Esophagus muscularis mucosa (tissue), 4 donors: ENCODE measurements at places on chromosomes 13 and 19.
A peak's percentile ranks its signal among the peaks of the same experiment; 100 is the strongest.

GRCh38 chr19:1882089-1882785 is 3.1 kb downstream of the ABHD17A start:
- DNase-seq = no peak

DNA sequence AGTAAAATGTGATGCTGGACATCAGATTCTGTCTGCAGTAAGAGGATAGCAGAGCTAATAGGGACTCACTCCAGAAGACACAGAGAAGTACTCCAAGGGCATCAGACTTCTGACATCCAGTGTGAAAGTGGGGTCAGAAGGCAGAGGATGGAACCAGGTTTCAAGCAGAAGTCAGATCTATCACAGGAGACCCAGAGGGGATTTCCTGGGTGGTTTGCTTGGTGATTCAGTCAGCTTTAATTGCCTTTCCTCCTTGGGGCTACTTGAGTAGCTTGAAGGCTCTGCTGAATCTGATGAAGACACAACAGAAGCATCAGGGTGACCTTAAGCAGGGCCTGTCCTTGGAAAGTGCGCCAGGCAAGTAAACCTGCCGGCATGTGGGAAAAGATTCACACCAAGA is 300.6 kb downstream of the COG6 start:
- DNase-seq = no peak

GRCh38 chr19:13152356-13152973 is 2.3 kb downstream of the IER2 start:
- DNase-seq = no peak

GRCh38 chr13:84831666-84832657 is 949.7 kb upstream of the SLITRK1 start:
- DNase-seq = no peak

- DNase-seq = no peak
These were observed 19.9 kb downstream of the IFNL3 start for GRCh38 chr19:39224910-39225309.

GRCh38 chr13:61086087-61086486 is 329.6 kb downstream of the PCDH20 start:
- DNase-seq = no peak

DNA sequence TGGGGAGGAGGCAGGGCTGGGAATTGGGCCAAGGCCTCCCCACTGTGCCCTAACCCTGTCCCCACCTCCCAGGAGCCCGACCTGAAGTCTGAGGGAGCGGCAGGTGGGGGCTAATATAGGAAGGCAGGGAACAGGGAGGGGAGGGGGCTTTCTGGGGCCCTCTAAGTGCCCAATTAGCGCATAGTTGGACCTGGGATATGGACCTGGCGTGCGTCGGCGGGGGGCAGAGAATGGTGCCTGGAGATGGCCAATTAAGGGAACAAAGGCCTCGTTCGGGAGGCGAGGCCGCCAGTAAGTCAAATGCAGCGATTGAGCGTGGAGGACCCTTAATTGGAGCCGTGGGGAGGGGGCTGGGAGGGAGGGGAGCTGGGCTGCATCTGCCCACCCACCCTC is at the start of gene C19orf85:
C19orf85 (minus strand) TSS at position 90 of the 393 bp plus-strand sequence. CDS start 197 bp downstream, outside the sequence.
- DNase-seq = no peak

DNA sequence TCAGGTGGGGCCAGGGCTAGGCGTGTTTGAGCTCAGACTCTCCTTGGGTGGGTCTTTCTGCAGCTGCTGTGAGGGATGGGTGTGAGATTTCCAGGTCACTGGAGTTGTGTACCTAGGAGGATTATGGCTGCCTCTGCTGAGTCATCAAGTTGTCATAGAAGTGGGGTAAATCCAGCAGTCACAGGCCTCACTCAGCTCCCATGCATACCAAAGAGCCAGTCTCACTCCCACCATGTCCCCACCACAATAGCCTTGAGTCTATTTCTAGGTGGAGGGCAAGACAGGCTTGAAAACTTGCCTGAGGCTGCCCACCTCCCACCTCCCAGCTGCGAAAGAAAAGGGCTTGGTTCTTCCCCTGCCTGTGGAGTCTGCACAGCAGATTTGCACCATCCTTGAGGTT is 194.0 kb upstream of the PCDH17 start:
- no peak for DNase-seq

DNA sequence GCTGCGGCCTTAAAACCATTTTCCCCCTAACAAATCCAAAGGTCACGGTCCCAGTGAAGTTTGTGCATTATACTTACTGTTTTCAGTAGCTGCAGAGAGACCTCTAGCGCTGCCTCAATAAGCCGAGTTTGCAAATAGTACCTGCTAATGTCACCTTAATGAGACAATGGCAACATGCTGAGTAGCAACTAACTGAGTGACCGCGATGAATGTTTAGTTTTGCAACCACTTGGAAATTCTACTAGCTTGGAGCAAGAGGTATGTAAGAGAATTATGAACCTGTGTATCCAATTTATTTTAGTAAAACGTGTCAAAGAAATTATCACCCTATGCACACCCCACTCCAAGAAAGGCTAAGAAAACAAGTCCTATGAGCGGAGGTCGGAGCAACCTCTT is 1.2 kb downstream of the KPNA3 start:
- DNase-seq = no peak

DNA sequence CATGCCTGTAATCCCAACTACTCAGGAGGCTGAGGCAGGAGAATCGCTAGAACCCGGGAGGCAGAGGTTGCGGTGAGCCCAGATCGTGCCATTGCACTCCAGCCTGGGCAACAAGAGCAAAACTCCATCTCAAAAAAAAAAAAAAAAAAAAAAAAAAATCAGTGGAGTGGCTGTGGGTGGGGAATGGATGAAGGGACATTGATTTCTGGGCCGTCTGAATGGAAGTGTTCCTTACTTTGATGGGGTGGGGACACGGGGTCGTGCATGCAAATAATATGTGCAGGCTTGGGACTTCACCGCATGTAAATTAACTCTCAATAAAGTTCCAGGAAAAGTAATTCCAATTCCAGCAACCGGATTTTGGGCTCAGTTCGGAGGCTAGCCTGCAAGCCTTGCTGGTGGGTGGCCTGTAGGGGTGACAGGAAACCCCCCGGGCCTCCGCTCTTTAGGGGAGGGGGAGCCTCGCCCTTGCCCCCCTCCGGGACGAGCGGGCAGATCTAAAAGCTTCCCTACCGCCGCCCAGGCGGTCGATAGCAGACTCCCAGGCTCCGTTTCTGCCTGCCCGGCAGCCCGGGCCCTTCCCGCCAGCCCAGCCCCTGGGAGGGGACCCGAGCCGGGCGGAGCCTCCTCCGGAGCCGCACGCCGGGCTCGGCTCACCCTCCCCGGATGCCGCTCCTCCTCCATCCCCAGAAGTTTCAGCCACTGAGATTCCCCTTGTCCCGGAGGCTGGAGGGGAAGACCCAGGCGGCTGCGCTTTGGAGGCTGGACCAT is 48.0 kb upstream of the ADGRE5 start:
- DNase-seq = no peak

DNA sequence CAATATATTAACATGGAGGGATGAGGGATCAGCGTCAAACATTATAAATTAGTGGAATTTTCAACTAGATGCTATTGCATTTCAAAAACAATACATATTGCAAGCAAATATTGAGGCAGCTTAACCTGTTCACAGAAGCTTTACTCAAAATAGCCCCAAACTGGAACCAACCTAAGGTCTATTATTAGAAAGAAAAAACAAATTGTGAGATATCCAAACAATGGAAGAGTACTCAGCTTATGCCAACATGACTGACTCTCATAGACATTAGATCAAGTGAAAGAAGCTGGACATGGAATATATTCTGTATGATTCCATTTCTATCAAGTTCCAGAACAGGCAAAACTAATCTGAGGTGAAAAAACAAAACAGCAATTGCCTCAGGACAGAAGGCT is 27.6 kb upstream of the NEK3 start:
- DNase-seq = no peak

GRCh38 chr19:49430678-49431329 is 5.6 kb downstream of the GFY start:
- DNase-seq = no peak

DNA sequence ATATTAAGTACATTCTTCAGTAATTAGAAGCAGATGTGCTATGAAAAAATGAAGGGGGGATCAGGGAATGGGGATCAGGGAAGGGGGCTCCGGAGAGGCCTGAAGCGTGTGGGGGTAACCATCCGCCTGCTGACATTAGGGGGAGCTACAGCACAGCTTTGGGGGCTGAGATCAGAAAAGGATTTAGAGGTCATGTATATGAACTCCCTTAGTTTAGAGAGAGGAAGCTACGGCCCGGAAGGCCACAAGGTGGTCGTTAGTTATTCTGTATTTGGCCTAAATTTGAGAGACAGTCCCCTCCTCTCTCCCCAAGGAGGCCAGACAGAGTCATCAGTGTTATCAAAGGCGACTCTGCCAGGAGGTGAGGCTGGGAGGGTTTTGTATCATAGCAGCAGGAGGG is 99.0 kb downstream of the TM9SF2 start:
- DNase-seq = no peak

- no peak for DNase-seq
These were observed 25.9 kb downstream of the RASA3 start for GRCh38 chr13:114106526-114106925.

DNA sequence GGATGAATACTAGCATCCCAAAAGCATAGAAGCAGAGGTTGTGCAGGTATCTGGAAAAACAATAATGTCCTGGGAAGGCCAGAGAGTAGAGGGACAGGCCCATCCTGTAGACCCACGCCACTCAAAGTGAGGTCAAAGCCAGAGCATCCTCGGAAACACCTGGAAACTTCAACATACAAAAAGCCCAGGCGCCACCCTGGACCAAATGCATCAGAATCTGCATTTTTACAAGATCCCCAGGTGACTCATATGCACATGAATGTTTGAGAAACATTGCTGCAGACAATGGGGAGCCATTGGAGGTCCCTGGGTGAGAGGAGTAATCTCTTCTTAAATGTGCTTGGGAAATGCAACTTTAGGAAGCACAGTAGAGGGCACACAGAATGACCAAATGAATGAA is 684.1 kb downstream of the DIAPH3 start:
- DNase-seq = no peak

DNA sequence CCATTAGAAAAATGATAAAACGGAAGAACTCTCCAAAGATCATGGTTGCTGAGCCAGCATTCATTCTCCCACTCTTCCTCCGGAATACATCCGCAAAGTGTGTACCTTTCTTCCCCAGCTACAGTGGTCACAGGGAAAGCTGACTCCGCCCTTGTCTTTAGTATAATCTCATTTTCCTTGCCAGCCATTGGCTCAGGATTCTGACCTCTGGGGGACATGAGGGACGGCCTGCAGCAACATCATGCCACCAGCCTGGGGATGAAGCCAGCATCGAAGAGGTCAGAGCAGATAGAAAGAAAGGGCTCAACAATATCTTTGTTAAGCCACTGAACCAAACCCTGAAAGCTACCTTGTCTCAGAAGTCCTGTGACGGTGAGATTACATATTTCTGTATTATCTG is 46.3 kb upstream of the TPP2 start:
- no peak for DNase-seq

GRCh38 chr13:42007844-42008243 is 40.6 kb upstream of the DGKH start:
- no peak for DNase-seq

DNA sequence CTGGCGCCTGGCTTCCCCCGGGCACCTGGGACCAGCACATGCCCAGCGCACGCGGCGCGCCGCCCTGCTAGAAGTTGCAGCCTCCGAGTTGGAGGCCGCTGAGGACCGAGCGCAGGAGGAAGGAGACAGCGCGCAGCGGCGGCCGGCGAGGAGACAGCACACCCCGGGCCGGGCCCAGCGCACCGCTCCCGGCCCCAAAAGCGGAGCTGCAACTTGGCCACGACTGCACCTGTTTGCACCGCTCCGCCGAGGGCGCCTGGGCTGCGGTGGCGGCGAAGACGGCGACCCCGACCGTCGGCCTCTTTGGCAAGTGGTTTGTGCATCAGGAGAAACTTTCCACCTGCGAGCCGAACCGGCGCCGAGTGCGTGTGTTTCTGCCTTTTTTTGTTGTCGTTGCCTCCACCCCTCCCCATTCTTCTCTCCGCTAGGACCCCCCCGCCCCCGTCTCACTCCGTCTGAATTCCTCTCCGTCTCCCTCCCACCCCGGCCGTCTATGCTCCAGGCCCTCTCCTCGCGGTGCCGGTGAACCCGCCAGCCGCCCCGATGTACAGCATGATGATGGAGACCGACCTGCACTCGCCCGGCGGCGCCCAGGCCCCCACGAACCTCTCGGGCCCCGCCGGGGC is at the start of gene SOX1:
SOX1 (plus strand) TSS at position 34 of the 626 bp plus-strand sequence; CDS start at position 544, 510 bp downstream.
- peak; percentile 47 for DNase-seq

DNA sequence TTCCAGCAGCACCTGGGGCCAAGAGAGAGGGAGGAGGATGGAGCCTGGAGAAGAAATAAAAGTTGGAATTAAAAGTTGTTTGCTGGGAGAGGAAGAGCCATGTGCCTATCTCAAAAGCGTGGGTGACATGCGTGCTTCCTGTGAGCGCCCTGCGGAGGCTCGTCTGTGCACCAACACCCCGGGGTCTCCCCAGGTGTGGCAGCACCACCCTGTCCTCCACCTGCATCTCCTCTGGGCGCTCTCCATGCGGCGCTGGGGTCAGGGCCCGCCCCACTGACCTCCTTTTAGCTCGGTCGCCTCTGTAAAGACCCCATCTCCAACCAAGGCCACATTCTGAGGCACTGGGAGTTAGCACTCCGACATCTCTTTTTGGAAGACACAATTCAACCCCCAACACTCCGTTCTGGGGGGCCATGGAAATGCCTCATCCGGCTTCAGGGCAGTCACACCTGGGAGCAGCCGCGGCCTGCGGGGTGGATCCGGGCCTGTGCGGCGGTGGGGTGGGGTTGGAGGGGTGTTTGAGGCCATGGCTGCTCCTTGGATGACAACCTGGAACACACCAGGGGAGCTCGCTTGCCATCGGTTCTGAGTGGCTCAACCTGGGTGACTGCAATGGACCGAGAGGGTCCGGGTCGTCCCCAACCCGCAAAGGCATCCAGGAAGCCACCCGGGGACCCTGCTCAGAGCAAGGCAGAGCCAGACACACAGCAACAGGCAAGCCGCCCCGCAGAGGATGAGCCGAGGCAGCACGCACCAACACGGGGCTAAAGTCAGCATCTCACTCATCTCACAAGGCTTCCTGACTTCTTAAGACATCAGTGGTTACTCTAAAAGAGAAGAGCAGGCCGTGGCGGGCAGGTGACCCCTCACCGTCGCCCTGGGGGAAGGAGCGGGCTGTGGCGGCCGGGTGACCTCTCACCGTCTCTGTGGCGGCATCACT is 79.4 kb upstream of the MCF2L start:
- no peak for DNase-seq

GRCh38 chr13:88107570-88107969 is 436.4 kb downstream of the SLITRK5 start:
- DNase-seq = no peak

DNA sequence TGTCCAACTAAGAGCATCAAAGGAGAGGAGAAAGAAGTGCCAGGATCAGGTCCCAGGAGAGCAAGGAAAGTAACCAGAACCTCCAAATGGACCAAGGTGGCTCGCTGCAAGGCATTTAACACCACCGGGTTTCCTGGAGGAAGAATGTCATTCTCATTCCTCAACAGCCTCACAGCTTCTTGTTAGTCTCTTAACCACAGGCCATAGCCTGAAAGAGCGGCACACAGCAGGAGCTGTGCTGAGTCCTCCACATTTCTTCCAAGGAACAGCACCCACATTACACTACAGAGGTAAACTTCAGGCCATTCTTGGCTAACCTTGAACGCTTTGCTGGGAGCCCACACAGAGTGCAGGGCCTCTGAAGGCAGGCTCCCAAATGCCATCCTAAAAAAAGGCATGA is 23.6 kb downstream of the DOCK9 start:
- no peak for DNase-seq
